ENCODE measurements at places on chromosomes 1 and 21.

- DNase-seq: no peak
Measured at GRCh38 chr1:115084902-115085511, 4.3 kb downstream of the TSPAN2 start.

DNA sequence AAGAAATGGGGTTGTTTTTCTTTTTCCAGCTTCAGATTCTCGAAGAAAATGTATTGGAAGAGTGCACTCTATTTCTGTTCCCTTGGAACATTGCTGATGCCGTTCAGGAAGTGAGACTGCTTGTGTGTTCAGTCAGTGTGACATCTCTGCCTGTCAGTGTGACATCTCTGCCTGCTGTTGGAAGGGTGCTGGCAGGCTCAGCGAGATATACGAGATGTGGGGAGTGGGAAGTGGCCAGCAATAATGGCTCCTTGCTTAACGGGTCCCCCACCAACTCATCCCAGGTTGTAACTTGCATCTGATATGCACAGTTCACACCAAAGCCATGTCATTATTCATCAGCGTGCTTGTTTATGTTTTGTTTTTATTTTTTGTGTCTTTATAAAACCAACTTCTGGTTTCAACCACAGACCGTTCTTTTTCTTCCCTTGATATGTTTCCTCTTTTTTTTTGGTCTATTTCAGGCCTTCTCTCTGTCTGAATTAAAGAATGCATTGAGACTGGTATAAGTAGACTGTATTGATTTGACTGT lies 145.4 kb downstream of the GALNT2 start:
- no peak for DNase-seq

DNA sequence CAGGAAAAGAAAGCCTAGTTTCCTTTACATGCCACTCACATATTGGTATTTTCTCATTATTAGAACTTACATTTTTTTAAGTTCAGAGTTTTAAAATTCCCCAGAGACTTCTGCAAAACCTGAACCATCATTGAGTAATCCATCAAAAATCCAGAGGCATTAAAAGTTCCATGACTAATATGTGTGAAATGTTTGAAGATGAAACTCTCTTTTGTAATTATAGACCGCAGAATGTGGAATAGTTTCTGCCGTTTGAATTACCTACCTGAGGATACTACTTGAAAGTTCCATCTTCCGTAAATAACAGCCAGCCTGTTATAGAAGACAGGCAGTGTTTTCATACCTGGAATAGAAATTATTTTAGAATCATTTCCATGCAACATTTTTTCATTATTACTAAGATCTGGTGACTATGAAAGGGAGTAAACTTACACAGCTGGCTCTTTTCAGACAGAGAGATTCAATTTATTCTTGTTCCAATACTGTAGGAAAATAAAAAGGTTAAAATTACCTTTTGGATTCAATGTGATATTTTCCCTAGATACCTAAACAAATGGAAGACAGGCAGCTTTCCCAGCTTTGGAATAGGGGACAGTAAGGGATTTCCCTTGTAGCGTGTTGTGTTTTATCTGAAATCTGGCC lies 131.4 kb downstream of the ST6GALNAC5 start:
- DNase-seq: no peak

DNA sequence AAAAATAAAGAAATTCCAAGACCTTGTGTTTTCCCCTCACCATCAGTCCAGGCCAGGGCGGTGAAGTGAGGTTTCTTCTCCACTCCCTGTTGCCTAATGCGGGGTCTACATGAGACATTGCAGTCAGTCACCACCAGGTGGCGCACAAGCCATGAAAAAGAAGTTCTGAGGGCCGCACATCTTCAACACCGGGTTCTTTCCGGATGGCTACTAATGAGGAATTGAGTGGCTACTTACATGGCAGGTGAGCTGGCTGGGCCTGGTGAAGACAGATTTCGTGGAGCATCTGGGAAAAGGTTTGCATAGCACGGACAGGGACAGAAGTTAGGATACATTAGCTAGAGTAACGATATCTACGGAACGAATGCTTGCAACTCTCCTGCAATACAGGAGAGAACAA lies 15.8 kb upstream of the S100A11 start:
- peak; percentile 87 for DNase-seq

GRCh38 chr1:171134204-171134923 lies 43.7 kb downstream of the FMO3 start:
- DNase-seq: no peak

GRCh38 chr1:20700636-20701215 lies 17.1 kb downstream of the KIF17 start:
- DNase-seq: no peak

DNA sequence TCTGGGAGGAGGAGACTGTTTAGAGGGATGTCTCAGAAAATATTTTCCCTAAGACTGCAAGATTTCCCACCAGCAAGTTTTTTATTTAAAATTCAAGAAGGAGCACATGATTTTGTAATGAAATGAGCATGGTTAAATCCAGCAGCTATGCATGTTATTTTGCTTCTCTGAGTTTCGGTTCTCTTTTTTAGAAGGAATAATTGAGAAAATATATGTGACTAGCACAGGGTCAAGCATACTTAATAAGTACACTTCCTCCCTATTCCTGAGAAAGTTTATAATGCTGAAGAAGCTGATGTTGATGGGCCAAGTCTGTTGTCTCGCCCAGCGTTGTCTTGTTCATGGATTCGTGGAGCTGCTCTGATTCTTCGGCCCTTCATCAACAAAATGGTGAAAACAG lies 51.2 kb downstream of the EXO1 start:
- DNase-seq: no peak

- DNase-seq: no peak
Measured at GRCh38 chr21:15353546-15353945, 288.7 kb upstream of the NRIP1 start.

Measured in SHP77 treated with DMSO at 0.1 percent for 48 hours (cell line).